Stimulated activated CD4-positive, alpha-beta T cell treated with anti-CD3 and anti-CD28 coated beads, Interleukin-15, amount 100 ng/mL, for 1 hour (primary cell): ENCODE measurements at places on chromosomes 5 and 9.

- no peak for DNase-seq
Measured at GRCh38 chr5:64166201-64166959, 737 bp downstream of the RNF180 start.

DNA sequence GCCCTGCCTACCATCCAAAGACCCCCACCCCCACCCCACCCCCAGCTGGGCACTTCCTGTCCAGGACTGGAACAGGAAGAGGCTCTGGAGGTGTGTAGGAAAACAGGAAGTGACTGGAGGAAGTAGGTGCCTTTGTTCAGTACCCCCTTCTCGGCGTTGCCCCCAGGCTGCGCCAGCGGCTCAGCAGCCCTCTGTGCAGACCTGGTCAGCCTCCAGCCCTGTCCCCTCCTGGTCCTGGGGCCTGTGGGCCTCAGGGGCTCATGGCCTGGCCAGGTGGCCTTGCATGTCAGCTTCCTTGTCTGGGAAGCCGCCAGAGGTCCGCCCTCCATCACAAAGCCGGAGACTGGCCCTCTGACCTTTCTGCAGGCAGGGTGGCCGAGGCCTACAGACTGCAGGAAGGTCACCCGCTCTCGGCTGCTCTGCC lies 26.0 kb downstream of the FLT4 start:
- DNase-seq: no peak

DNA sequence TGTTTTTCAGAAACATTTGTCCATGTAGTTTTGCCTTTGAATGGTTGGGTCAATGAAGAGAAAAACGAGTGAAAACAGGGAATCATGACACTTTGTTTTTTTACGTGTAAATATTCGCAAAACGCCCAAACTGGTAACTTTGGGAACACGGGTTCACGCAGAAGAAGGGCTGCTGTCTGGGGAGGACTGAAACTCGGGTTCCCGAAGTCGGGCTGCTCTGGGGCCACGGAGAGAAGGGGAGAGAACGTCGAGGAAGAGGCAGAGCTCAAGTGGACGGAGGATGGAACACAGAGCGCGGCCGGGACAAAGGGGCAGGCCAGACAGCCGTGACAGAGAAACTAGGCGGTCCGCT lies 478 bp upstream of the SETD9 start:
- no peak for DNase-seq

GRCh38 chr9:38360839-38361472 lies 31.5 kb upstream of the ALDH1B1 start:
- no peak for DNase-seq

GRCh38 chr9:129880654-129881546 lies 45.6 kb downstream of the USP20 start:
- no peak for DNase-seq

- DNase-seq: no peak
Measured at GRCh38 chr9:91515074-91515687, 91.5 kb upstream of the NFIL3 start.

DNA sequence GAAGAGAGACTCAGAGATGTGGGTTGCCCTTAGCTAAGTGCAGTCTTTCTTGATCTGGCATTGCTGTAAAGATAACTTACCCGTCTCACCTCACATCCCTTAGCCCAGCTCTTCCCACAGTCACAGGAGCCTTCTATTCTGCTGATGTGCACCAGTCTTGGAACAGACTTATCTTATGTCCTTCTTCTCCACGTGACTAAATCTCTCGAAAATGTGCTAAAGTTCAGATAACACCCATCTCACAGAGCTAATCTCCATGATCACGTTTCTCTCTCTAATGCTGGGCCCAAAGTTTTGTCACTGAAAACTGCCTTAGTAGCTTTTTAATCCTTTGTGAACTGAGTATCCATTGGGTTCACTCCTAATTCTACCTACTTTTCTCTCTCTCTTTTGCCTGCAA lies 16.7 kb downstream of the SLC36A1 start:
- DNase-seq: no peak

GRCh38 chr9:18989865-18990264 lies 43.1 kb downstream of the SAXO1 start:
- no peak for DNase-seq
